Stimulated activated CD4-positive, alpha-beta T cell treated with anti-CD3 and anti-CD28 coated beads, TNF-alpha, amount 100 ng/mL, for 1 hour (primary cell): ENCODE measurements at places on chromosomes 12 and 14.

DNA sequence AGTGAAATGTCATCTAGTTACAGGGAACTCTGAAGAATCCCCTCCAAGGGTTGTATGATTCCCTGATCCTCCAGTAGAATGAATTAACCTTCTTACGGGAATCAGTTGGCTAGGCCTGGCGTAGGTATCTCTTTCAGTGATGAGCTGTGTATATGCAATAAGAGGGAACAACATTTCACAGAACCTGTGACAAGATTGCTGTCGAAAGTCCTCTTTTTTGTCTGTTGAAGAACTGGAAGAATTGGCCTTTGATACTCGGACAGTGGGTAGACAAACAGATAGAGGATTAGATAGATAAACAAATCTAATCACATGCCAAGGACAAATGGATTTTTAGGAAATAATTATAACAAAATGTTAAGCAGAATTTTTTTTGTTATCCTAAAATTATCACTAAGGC lies 184.6 kb downstream of the MDGA2 start:
- no peak for DNase-seq

GRCh38 chr12:14216405-14217294 lies 148.8 kb upstream of the ATF7IP start:
- no peak for DNase-seq

GRCh38 chr12:82971584-82971983 lies 284.9 kb downstream of the TMTC2 start:
- no peak for DNase-seq

GRCh38 chr12:31311634-31312258 lies 14.2 kb downstream of the SINHCAF start:
- DNase-seq: no peak

DNA sequence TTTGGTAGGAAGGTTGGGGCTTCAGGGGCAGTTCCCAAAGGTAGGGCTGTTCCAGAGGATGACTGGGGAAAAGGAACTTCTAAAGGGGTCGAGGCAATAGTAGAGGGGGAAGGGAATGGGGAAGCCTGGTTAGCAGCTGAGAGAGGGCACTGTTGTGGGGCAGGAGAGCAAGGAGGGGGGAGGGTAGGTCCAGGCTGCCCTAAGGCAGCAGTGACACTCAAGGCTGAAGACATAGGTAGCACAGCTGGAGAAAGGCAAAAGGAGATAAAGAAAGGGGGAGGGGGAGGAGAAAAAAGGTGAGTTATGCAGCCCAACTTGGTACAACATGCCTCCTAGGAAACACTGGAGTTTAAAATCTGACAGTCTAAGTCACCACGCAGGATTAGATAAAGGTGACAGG lies 3.9 kb downstream of the NACA start:
- no peak for DNase-seq

DNA sequence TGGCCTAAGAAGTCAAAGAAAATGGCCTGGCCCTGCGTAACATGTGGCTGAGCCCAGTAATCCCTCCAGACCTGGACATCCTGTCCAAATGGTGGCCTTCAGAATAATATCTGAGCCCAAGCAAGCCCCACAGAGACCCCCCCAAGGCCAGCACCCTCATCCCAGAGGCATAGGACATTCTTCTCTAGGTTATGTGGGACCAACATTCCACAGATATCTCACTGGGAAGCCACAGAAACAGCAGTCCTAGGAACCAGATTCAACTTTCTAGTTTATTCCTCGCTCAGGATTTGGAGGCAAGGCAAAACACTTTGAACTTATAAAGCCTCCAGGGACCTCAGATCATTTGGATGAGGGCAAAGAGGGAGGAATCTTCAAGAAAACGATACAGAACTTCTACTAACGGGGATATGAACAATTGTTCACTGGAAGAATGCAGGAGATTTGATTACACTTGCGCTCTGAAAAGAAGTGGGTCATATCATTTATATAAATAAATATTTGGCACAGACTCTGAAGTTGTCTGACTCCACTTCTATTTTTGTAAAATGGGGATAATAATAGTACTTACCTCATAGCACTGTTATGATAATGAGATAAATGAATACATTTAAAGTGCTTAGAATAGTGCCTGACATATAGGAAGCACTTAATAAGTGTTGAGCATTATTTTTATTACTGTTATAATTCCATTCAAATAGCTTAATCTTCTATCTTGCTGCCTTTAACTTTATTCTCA lies 171.5 kb downstream of the NUAK1 start:
- DNase-seq: no peak

GRCh38 chr14:58078471-58078870 lies 73.5 kb downstream of the ARMH4 start:
- no peak for DNase-seq

- no peak for DNase-seq
Measured at GRCh38 chr14:93944348-93945069, 17.4 kb downstream of the FAM181A start.

DNA sequence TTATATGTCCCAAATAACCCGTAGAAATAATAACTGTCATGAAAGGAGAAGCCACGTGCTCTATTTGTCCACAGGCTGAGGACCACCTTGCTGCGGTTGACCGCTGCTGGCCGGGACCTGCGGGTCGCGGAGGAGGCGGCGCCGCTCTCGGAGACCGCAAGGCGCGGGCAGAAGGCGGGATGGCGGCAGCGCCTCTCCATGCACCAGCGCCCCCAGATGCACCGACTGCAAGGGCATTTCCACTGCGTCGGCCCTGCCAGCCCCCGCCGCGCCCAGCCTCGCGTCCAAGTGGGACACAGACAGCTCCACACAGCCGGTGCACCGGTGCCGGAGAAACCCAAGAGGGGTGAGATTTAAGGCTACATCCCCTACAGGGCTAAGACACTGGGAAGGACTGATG lies 21.0 kb downstream of the RPGRIP1 start:
- no peak for DNase-seq

DNA sequence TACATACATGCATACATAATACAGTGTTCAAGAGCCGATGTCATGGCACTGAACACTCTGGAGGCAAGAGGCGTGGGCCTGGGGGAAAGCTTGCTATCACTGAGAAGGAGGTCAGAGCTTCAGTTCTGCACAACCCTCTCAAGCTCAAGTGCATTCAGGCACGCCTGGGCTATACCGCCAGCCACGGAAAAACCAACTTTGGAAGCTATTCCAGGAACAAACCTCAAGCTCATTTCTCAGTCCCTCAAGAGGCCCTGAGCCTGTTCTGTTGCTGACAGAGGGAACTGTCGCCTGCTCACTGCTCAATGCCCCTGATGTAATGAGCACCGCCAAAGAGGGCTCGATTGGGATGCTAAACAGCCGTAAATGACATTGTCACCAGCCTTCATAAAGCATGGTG lies 9.2 kb downstream of the NOS1 start:
- DNase-seq: no peak

GRCh38 chr12:48682927-48683326 lies 889 bp upstream of the KANSL2 start:
- no peak for DNase-seq

- DNase-seq: no peak
Measured at GRCh38 chr12:78568321-78569020, 296.1 kb upstream of the SYT1 start.

DNA sequence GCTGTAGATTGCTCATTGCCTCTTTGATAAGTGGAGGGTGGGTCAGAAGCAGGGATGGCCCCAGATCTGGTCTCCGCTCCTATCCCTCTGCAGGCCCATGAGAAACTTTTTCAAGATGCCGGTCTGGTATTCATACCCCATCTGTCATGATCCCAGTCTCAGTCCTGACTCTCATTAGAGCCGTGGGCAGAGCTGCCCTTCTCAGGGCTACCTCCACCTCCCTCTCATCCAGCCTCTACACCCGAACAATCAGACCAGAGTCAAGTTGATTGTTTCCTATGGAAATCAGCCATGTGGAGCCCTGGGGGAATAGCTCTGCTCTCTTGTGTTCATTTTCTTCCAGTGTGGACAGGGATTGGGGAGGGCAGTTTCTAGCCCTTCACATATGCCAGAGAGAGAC lies 45.8 kb downstream of the NEUROD4 start:
- no peak for DNase-seq

DNA sequence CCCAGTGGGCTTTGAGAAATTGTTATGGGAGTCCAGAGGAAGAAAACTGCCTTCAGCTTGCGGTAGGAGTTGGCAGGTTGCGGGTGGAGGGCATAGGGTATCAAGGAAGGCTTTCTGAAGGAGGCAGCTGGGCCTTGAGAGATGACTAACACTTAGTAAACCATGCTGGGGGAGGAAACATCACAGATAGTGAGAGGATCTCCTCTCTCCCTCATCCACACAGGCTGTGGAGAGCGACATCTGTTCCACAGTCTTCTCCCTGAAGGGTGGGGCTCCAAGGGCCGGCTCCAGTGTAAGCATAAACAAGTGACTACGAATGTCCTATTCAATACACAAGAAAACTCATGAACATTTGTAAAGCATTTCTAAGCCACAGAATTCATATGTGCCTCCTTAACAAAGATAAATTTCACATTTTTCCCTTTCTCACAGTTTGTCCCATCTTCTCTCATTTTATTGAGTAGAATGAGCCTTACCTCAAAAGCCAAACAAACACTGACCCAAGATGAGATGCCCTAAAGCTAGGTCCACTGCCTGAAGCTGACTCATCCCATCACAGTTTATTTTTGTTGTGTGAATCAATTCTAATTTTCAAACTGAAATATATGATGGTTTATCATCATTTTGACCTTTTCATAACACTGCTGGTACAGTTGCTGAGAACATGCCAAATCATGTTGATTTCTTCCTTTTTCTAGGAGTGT lies 227.9 kb downstream of the SLC25A21 start:
- DNase-seq: no peak

DNA sequence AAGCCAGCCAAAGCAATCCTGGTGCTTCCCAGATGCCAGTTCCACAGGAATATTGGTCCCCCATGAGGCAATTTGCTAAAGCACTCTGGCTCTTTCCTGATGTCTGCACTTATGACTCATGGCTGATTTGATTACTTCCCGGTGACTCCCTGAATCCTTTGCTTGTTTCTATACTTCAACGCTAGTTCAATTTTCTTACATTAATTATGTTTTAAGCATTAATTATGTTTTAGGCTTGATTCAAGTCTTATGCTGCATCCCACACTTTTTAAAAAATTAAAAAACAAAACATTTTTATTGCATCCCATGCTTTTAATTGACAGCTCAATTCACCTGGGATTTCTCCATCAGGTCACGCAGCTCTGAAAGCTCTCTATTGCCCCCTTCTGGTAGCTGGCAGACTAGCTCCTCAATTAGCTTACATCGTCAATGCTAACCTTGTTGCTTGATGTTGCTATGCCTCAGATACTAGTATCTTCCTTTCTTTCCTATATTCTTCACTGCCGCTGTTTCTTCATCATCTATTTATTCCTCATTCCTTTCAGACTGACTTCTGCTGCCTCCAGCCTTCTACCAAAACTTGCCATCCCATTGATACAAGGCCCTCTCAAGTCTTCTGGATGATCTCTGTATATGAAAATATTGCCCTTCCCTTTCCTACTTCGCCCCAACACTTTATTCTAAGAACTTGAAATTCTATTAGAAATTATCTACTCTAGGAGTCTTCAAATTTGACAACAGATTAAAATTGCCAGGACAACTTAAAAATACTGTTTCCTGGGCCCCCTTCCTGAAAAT lies 32.0 kb downstream of the TSHR start:
- peak; percentile 37 for DNase-seq

DNA sequence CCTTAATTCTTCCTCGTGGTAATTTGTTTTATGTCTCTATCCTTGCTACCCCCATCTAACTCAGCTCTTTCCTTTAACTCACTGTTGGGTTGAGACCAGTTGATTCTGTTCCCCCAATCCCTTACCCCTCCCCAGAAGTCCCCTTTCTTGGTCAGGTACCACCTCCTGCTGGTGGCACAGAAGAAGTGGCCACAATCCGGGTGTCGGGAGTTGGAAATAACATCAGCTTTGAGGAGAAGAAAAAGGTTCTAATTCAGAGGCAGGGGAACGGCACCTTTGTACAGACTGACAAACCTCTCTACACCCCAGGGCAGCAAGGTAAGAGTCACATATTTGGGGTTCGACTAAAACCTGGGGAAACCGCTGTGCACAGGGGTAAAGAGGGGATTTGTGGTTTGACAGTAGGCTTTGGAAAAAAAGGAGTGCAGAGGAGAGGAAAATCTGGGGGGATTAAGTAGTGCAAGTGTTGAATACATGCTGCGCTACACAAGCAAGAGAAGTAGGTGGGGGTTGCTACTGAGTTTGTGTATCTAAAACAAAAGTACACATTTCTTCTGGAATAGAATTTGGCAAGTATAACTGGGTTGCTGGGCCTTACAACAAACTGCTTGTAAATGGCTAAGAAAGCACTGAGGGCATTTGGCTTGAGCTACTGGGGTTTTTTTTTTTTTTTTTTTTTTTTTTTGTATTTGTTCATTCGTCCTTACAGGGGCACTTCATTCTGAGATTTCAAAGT lies 1.3 kb downstream of the A2ML1 start:
- no peak for DNase-seq

DNA sequence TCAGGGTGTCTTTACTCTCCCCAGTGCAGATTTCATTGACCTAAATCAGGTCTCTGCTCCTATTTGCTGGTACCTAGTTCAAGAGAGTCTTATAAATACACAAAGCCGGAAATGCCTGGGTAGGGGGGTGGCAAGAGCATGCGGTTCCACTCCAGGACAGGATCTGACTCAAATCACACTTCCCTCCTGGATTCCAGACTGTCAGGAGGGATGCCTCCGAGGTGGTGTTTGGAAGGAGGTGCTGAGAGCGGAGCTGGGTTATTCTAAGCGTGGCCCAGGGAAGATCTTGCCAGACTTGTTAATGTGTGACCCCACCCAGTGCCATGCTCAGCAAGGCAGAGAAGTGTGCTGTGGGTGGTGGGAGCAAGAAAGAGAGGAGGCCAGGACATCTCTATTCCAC lies 49.8 kb downstream of the B4GALNT3 start:
- no peak for DNase-seq
